ENCODE measurements at places on chromosomes 7 and 10.

DNA sequence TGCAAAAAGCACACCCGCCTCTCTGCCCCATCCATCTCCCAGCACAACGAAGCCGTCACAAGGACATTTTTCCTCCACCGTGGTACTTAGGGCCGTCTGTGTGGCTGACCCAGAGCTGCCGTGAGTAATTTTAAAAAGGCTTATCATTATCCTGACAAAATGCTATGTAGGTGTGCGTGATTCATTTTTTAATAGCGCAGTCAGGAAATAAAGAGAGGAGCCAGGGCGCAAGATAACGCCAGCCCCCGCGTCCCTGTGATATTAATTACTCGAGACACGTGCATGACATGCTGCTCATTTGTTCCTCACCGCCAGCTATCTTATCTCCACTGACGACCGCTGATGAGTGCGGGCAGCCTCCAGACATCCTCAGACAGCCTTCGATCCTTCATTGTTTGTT, 332.7 kb upstream of the PFKP start:
- no peak for DNase-seq

DNA sequence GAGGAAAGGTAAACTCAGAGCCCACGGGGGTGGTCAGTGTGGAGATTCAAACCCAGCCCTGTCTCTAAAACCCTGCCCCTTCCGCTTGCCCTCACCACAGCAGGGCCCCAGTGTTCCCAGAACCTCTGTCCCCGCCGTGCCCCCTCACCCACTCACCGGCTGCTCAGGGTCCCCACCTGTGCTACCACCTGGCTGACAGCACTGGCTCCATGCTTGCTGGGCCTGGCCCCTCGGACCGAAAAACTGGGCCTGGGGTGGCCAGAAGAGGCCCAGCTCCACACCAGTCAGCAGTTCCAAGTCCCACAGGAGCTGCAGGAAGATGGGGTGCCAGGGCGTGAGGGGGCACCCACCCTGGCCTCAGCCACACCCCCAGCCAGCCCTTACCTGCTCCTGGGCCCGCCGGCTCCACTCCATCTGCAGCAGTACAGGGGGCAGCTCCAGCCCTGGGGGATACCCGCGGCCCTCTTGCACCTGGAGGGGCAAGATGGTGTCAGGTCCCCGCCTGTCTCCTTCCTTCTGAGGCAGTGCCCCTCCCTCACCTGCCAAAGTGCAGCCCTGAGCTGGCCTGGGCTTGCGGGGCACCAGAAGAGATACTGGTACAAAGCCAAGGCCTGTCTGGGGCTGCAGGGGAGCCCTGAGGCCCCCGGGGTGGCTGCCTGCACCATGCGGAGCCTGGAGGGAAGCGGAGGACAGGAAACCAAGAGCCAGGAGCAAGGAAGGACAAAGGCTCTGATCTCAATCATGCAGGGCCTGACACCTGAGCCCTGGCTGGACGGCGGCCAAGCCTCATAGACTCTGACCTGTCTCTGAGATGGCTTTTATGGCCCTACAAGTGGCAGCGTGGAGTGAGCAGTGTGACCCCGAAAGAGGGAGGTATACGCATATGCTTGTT, 11.7 kb downstream of the ATP6V1F start:
- DNase-seq, result no peak

GRCh38 chr10:89001024-89001728, 10.6 kb downstream of the FAS start:
- DNase-seq, result peak; percentile 80

DNA sequence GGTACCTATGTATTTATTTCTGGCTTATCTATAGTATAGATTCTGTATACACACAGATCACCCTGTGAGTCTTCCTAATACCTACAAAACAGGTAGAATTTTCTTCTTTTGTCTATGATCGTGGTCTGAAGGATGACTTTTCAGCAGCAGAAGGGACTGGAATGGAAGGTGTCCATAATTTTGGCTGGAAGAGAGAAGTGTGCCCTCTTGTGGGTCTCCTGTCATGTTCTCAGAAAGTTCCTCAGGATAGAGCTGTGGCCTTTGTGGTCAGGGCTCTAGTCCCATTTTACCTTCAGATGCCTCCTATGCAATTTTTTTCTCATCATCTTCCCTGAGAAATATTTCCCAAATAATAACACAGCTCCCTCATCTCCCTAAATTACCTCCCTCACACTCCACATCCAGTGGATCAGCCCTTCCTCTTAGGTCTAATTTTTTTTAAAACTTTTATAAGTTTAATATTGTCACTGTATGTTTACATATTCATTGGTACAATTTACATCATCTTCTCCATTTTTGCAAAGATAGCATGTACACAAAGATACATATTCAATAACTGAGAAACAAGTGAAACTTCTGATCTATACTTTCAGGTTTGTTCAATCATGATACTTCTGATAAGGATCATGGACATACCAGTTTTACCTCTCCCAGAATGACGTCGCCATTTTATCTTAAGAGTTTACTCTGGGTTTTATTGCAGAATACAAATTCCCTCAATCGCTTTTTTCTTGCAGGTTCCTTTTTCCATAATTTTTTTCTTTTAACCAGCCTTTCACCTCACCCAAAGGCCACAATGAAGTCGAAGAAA, 112.7 kb downstream of the REEP3 start:
- no peak for DNase-seq

DNA sequence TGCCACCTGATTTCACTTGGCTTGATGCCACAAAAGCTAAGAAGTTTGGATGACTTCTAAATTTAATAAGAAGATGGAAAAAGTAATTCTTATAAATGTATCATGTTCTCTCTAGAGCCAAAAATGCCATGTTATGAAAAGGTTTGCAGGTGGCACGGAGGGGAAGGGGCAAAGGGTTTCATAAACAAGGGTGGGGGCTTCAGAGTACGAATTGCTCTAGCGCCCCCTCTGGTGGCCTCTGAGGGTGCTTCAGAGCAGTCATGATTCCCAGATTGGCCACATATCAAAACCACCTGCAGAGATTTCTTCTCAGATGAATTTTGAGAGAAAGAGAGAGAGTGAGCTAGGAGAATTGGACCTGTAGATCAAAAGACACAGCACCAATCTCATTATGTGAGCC, 208.6 kb upstream of the YAE1 start:
- no peak for DNase-seq

- no peak for DNase-seq
Observed at GRCh38 chr10:129779126-129780111, 184.7 kb downstream of the EBF3 start.

DNA sequence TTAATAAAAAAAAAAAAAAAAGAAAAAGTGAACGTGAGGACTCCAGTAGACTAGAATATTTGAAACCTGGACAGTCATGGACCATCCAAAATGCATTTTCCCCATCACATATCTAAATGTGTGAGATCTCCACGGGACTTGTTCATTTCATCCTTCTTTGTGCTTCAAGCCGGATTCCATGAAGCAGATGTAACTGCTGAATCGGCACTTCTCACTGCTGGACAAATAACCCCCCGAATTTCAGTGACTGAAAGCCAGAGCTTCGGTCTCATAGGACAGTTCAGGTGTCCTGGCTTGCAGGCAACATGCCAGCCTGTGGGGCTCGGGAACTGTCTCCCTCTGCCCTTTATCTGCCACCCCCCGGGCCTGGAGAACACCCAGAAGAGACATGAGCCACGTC, 33.3 kb downstream of the RNF32 start:
- no peak for DNase-seq

Measured in activated CD4-positive, alpha-beta T cell treated with anti-CD3 and anti-CD28 coated beads, Interleukin-2, Interleukin-6, amounts not matched to agents 100 ng/mL and 50 ng/mL, durations not matched to agents 16 hours and 8 hours (primary cell).